GM12891 (cell line): ENCODE measurements at places on chromosomes 16 and 17.

DNA sequence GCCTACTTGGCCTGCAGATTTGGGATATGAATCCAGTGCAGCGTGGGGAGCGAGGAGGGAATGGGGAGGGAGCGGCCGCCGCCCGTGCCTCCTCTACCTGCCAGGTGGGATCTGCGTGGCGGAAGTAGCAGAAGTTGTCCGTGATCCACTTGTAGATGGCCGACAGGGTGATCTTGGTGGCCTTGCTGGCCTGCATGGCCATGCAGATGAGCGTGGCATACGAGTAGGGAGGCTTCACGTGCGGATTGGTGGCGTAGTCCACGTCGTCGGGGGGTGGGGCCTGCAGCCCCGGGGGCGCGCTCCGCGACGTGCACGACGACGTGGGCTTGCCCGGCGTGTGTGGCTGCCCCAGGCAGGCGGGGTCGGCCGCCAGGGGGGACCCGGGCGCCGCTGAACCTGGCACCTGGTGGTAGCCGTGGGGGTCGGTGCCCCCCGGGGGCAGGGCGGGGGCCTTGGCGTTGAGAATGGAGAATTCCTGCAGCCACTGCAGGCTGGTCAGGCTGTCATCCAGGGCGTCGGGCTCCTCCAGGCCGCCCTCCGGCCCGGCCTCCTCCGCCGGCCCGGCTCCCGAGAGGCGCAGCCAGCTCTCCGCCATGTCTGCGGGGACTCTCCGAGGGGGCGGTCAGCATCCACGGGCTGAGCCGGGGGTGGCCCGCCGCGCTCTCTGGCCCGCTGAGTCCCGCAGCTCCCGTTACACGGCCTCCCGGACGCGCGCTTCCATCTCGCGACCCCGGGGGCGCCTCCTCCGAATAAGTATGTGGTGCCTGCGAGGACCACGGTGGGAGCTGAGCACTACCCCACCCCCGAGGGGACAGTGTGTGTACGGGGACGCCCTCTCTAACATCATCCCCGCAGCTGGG lies 1.0 kb downstream of the FOXJ1 start:
- peak; percentile 76 for DNase-seq

- DNase-seq = peak; percentile 90
Observed at GRCh38 chr16:11396241-11397048, 51.2 kb downstream of the RMI2 start.

DNA sequence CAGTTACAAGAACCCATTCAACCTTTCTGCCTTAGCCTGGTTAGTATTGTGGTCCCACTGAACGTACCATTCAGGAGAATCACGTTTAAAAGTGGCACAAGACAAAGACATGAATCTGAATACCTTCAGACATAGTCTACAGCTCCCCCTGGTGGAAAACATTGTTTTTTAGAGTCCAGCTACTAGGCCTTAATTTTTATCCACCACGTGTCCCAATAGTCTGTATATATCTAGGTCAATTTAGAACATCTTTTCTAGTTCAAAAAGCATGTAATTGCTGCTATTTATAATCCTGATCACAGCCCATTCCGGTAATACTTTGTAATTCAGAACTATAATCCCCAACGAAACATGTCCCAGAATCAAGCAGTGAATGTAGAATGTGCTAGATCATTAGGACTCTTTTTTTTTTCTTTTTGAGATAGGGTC lies 13.7 kb upstream of the GUCY2D start:
- peak; percentile 48 for DNase-seq

- peak; percentile 88 for DNase-seq
Observed at GRCh38 chr17:7177191-7177953, 1.8 kb downstream of the ASGR1 start.

GRCh38 chr16:51433599-51433998 lies 282.5 kb upstream of the SALL1 start:
- no peak for DNase-seq

DNA sequence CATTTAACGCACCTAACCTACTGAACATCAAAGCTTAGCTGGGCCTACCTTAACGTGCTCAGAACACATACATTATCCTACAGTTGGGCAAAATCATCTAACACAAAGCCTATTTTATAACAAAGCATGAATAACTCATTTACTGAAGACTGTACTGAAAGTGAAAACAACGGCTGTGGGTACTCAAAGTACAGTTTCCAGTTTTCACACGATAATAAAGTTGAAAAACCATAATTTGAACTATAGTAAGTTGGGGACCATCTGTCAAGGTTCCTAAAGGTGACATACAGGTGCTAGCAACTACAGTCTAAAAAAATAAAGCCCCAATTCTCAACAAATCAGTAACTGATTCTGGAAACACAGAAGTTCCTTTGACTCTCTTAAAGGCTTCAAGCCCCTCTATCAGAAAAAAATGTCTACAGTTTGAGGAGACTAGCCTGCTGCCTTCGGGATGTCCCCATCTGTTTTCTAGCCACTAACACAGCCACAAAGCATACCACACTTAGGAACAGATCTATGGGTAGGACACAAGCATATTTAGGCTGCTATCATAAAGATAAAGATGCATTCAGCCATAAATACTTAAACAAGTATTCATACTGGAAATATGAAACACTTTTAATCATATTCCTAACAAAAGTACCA lies 71.3 kb downstream of the KANSL1 start:
- peak; percentile 30 for DNase-seq

DNA sequence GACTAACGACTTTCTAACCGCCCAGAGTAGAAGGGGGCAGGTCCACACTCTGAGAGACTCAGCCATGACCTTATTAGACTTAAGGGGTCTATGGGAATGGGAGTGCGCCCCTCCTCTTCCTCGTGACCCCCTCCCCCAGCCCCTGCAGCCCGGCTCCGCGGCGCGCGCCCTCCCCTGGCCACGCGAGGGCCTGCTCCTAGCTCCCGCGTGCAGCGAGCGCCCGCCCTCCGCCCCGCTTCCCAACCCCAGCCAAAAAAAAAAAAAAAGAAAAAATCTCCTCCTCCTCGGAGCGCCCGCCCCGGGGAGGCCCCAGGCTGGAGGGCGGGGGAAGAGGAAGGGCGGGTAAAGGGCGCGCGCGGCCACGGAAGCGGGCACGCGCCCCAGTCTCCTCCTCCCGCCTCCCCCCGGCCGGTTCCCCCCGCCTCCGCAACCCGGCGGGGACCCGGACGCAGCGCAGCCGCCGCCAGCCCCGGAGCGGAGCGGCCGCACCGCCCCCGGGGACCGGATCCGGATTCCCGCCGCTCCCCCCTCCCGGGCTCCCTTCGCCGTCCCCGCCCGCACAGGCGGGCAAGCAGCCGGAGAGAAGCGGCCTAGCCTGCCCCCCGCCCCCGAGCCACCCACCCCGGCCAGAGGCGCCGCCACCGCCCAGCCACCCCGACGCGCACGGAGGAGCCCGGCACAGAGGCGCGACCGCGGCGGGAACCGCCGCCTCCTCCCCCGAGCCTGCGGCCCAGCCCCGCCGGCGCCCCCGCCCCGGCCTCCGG lies 949 bp downstream of the UBTF start:
- DNase-seq = peak; percentile 80

GRCh38 chr17:2898255-2898926 lies 102.2 kb downstream of the RAP1GAP2 start:
- DNase-seq = no peak

- DNase-seq = peak; percentile 69
Observed at GRCh38 chr17:57946798-57947358, 8.3 kb downstream of the CUEDC1 start.

DNA sequence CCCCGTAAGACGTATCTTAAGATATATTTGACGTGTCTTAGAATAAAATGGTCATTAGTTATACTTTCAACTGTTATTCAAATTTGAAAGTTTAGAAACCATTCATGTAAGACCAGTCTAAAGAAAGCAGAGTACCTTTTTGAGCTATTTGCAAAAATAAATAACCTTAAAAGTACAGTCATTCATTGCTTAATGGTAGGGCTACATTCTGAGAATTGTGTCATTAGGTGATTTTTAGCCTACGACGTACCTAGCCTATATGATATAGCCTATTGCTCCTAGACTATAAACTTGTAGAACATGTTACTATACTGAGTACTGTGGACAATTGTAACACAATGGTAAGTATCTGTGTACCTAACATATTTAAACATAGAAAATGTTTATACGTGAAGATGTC lies 139.2 kb downstream of the PHKB start:
- DNase-seq = no peak

- no peak for DNase-seq
Observed at GRCh38 chr16:743794-744500, 3.1 kb upstream of the CIAO3 start.

DNA sequence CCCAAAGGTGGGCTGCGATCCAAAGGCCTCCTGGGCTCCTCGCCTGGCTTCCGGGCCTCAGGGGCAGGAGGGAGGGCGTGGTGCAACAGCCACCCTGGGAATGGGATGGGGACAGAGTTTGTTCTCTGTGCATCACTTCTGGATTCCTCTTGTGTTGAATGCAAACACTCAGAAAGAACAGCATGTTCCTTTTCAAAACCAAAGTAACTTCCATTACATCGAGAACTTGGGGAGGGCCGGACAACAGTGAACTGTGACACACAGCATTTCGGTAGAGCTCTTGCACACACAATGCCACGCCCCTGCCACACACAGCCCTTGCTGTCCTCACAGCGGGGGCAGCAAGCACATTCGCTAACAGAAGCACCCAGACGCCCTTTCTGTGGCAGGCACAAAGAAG lies 36.1 kb upstream of the FASN start:
- DNase-seq = no peak

DNA sequence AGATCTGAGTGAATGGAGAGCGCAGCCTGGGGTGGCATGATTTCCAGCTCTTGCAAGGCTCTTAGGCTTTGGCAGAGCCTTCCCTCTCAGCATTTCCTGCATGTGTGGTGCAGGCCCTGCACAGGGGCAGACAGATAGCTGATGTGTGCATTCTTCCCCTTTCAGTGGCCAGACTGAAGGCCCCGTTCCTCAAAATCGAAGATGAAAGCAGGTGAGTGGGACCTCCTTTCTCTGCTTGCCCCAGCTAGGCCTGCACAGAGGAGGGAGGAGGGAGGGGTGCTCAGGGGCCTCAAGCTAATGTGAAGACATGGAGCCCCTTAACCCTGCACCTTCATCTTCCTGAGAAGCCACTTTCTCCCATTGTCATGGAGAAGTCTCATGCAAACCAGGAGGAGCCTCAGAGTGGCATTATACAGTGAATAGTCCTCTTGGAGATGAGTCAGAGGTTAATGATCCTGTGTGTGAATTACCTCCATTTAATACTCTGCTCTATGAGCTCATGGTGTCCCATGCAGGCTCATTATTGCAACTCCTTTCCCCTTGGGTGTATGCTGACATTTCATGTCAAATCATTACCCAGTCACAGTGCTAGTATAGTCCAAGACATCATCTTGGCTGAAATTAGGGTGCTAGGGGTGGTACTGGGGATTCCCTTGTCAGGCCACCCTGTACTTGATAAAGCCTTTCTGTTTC lies 20.4 kb upstream of the ADAM11 start:
- DNase-seq = no peak

DNA sequence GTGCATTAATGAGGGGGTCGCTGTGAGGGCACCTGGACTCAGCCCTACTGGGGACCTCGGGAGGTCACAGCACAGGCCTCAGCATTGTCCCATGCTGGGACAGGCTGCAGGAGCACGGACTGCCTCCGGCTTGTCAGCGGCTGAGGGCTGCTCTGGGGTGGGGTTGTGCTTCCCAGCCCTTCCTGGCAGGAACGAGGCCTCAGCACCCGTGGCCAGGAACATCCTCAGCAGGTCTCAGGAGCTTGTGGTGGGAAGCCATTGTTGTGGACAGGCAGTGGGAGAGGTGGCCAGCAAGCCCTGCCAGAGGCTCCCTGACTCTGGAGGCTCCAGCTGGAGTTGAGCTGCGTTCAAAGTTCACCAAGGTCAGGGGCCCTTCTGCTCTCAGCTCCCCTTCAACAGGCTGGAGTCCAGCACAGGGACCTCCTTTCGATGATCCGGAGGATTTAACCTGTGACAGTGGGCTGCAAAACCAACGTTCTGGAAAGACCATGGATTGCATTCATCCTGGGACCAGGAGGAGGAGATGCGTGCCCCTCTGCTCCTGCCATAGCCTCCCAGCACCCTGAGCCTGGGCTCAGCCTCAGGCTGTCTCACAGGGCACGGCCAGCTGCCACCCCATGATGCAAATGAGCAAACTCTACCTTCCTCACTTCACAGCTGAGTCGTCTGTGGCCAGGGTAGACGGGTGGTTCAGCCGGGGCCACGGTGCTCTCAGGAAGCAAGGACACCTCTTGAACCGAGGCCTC lies 32.6 kb downstream of the FOXL1 start:
- no peak for DNase-seq
